ENCODE measurements at places on chromosomes 4 and X. TPM values are rescaled to one million over a fixed set of nuclear protein-coding genes. Genes with fewer than 3 reads are reported as not detected.

GRCh38 chrX:136183172-136183571, 35.8 kb downstream of the FHL1 start:
- DNase-seq, result no peak

Gene AWAT2
- total RNA-seq, result not detected

GRCh38 chrX:56789518-56790070, 60.6 kb downstream of the NBDY start:
- DNase-seq, result no peak

Gene SPIN4
- 1.7 TPM for total RNA-seq

DNA sequence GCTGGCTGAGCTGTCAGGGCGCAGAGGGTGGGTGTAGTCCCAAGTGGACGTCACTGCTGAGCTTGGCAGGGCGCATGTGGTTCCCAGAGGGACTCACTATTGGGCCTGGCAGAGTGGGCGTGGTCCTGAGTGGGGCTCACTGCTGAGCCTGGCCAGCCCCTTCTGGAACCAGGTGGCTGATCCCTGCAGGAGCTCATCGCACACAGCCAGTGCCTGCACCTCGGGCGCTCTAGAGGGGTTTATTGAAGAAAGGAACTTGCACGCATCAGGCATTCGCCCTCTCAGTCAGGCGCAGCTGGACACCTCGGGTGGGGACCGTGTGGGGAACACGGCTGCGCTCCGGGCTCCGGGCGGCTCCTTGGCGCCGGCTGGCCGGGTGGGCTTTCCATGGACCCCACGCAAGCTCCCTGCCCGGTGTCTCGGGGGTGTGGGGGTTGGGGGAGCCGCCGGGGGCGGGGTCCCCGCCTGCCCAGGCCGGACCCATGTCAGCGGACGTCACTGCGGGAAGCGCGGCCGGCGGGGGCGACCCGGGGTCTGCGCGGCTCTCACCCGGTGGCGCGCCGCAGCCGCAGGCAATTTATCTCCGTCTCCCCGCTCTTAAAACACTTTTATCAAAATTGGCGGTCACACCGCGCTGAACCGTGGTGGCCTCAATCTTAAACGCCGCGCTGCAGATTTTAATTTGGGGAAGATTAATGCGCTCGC, 65.4 kb upstream of the NKX1-1 start:
- no peak for DNase-seq

Gene YIPF7
- total RNA-seq, result not detected

- DNase-seq, result no peak
Observed at GRCh38 chrX:28988246-28988645, 401.0 kb downstream of the IL1RAPL1 start.

Gene CXXC4
- total RNA-seq, result 2.7 TPM

- DNase-seq, result no peak
Observed at GRCh38 chr4:58074382-58074781, 964.2 kb upstream of the IGFBP7 start.

Gene TRAM1L1
- 0.99 TPM for total RNA-seq

Gene PLCXD1
- total RNA-seq, result 2.5 TPM

Gene PPP4R3C
- total RNA-seq, result not detected

GRCh38 chr4:5635826-5636195, 72.5 kb downstream of the EVC2 start:
- DNase-seq, result no peak

DNA sequence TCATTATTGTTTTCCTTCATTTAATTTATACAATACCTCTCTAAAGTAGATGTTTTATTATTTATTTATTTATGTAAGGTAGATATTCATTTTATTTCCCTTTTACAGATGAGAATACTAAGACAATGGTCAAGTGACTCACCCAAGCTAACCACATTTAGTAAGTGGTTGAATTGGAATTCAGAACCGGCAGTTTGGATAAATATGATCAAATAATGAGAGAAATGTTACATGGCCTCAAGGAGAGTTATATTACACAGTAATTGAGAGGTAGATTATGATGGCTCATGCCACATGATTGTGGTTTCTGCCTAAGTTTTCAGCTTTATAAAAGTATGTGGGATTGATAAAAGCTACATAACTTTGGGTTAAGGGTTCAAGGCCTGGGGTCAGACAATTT, 239.4 kb upstream of the BOD1L1 start:
- no peak for DNase-seq

GRCh38 chrX:118356154-118356701, 10.3 kb downstream of the WDR44 start:
- no peak for DNase-seq

Gene WDFY3
- 73.1 TPM for total RNA-seq

DNA sequence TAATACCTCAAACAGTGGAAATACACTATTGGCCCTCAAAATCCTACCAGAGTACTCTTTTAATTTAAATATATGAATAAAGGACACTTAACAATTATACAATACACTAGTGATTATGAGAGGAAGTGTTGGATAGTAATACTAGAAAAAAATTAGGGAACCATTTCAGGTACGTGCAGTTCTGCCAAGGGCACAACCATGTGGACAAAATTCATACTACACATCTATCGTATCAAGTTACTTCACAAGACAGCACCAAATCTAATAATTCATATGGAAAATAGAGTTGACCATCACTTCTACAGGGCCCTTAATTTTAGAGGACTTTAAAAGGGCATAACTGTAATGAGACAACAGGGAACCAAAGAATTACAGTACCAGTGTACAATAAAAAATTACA, 69.2 kb upstream of the ZCCHC13 start:
- DNase-seq, result no peak
